ENCODE measurements at places on chromosomes 5 and 9. TPM values are rescaled to one million over a fixed set of nuclear protein-coding genes. Genes with fewer than 3 reads are reported as not detected.

Gene WDR38
- total RNA-seq, result not detected

Gene NEUROG1
- not detected for total RNA-seq

Gene PCDHB12
- 0.04 TPM for total RNA-seq

Gene BNC2
- total RNA-seq, result not detected

Gene TNFSF15
- not detected for total RNA-seq

Gene ARID3C
- total RNA-seq, result not detected

- no peaks in the 10 kb centered on the region for H3K4me1 ChIP-seq
- no peaks in the 10 kb centered on the region for H3K27me3 ChIP-seq
- no peak overlapping the region for H3K4me3 ChIP-seq
Measured at GRCh38 chr9:119088002-119088547, 281.2 kb downstream of the BRINP1 start.

- no peak overlapping the region for H3K4me3 ChIP-seq
- peak; percentile 7 for DNase-seq
- no peaks in the 10 kb centered on the region for H3K4me1 ChIP-seq
- H3K27ac ChIP-seq, result no peak overlapping the region
Measured at GRCh38 chr9:99299211-99300102, 77.4 kb downstream of the SEC61B start.

DNA sequence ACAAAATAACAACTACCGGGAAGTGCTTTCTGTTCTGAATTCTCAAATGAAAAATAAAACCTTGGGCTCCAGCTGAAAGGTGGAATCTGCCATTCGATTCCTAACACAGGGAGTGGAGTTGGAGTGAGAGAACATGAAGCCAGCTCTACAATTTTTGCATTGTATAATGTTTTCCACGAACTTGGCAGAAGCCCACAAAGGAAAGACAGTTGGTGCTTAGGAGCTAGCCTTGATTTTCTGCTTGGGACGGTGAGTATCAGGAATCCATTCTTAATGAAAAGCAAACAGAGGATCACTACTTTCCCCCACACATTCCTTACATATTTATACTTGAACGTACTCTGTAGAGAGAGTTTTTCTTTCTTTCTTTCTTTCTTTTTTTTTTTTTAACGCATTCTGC lies 74.2 kb upstream of the FBXL7 start:
- H3K36me3 ChIP-seq, result no peaks in the 10 kb centered on the region
- no peaks in the 10 kb centered on the region for H3K27me3 ChIP-seq
- no peaks in the 10 kb centered on the region for H3K4me1 ChIP-seq
- DNase-seq, result no peak
- no peak overlapping the region for H3K27ac ChIP-seq
- H3K4me3 ChIP-seq, result no peak overlapping the region

DNA sequence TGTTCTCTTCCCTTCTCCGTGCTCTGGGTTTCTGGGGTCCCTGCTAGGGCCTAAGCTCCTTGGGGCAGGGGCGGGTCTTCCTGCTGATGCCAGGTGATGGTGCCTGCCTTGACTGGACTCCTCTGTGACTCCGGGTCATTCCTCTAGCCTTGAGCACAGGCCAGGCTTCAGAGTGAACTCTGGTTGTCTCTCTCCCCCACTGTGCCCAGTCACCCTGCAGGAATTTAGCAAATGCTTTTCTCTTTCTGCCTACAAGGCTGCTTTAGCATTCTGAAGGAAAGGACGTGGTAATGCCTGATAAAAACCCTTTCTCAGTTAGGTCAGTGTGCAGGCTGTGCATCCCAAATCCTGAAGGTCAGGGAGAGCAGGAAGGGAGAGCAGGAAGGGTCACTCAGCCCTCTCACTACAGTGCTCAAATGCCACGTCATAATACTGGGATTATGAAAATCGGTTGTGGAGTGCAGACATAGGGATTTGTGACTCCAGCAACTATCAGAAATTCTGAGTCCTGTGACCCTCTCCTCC lies 2.7 kb downstream of the CXCL14 start:
- H3K4me3 ChIP-seq, result no peak overlapping the region
- H3K27ac ChIP-seq, result no peak overlapping the region
- no peak for DNase-seq
- H3K4me1 ChIP-seq, result no peaks in the 10 kb centered on the region
- no peaks in the 10 kb centered on the region for H3K36me3 ChIP-seq

GRCh38 chr9:34589636-34590380 lies at the start of gene CNTFR:
Gene CNTFR, minus strand, starts transcription at chr9:34589724. Its CDS starts 20,743 bp downstream, at chr9:34568981.
- 0 out of 2 replicates have a peak within 1 kb of the TSS, but pooled peaks have one; percentile 7 for H3K4me3 ChIP-seq
- no peaks in the 10 kb centered on the region for H3K36me3 ChIP-seq
- peaks cover 19% of the 10 kb centered on the region for H3K27me3 ChIP-seq
- no peak for DNase-seq

GRCh38 chr9:109953813-109954497 lies 174.0 kb downstream of the PALM2AKAP2 start:
- H3K27me3 ChIP-seq, result no peaks in the 10 kb centered on the region
- no peak overlapping the region for H3K27ac ChIP-seq
- H3K4me3 ChIP-seq, result no peak overlapping the region
- peaks cover 14% of the 10 kb centered on the region for H3K4me1 ChIP-seq
- H3K36me3 ChIP-seq, result no peaks in the 10 kb centered on the region
